ENCODE measurements at places on chromosomes 1 and 21.

DNA sequence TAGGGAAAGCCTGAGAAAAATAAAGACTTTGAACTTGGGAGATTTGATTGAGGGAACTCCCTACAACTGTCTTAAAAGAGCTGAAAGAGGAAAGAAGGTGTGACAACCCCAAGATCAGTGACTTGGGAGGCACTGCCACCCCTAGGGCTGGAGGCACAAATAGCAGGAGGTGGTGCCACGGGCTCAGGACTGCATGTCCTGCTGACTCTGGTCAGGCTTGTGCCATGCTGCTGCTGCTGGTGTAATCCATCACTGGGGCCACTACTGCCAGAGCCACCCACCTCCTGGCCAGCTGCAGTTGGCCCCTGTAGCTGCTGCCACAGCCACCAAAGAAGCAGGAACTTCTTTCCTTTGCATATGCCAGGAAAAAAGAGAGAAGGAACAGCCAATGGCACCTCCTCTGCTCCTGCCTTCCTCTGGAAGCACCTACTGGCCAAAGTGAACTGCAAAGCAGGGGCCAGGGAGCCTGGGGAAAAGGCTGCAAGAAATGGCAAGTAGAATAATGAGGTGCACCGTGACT, 730.3 kb downstream of the PTPRU start:
- no peak for DNase-seq

DNA sequence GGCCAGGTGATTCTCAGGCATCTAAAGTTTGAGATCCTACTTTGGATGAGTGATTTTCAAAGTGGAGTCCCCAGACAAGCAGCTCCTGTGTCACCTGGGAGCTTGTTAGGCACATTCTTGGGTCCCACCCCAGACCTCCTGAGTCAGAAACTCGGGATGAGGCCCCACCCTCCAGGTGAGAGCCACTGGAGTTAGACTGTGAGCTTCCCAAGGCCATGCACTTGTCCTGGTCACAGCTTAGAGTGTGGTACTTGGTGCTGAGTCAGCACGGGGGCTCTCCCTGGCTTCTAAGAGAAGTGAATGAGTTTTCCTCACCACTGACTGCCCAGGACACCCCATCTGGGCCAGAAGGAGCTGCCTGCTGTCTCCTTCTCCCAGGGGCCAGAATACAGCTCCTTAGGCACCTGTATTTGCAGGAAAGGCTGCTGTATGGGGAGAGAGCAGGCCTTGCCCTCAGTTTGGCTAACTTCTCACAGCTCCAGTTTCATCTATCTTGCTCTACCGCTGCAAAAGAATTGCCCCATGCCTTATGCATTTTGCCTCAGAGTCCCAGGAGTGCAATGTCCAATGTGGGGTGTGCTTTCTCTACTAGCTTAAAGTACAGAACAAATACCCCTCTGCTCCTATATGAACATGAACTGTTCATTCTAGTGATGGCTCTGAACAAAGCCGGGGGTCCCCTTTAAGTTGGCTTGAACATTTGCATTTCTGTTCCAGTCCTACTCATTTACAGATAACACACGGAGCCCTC, 98.1 kb downstream of the PSMG1 start:
- DNase-seq, result no peak

DNA sequence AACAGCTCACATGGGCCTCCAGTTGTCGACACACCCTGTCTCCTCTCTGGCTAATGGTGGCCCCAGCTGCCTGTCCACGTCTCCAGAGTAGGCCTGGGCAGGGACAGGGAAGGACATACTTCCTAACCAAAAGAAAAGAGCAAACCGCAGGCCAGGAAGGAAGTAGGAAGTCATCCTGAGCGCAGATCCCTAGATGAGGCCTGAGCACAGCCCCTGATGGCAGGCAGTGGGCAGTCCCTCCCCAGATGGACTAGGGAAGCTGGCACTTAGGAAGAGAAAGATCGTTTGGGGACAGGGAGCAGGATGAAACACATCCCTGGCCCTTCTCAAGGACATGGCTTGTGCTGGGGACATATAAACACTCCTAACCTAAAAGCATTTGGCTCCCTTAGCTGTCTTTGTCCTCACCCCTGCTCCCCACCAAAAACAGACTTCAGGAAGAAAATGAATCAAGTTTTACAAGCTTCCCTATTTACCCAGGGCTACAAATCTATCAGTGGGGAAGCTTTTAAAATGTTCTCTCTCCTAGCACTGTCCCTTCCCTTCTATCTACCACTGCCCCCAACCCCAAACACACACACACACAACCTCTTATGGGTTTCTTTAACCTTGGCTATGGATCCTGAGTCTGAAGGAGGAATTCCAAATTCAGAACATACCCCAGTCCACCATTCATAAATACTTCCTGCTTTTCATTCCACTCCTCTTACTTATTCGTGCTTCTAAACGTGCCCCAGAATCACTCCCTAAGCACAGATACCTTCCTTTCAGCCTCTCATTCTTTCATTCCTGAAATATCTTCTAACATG, 21.1 kb downstream of the SSBP3 start:
- DNase-seq, result no peak

DNA sequence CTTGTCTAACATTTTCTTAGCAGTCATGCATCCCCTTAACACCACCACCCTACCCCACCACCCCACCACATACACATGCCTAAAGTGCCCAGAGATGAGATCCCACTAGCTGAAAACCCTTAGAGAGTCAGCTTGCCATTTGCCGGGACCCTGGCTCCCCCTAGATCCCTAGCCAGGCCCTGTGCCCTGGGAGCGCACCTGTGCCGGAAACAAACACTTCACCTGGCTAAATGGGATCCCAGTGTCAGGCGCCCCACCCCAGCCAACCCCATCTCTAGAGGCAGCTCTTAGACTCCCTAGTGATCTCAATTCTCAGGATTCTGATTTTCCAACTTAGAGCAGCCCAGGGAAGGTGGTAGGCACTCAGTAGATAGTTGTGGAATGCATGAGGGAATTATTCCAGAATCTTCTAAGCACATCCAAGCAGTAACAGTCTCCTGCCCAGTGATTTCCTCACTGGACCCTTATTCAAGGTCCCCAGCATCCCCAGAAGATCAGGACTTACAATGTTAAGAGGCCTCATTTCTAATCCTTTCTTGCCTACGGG, 105.2 kb downstream of the LAMC2 start:
- no peak for DNase-seq

- DNase-seq, result peak; percentile 5
These were observed 23.9 kb downstream of the DNAJC8 start for GRCh38 chr1:28208818-28209441.

DNA sequence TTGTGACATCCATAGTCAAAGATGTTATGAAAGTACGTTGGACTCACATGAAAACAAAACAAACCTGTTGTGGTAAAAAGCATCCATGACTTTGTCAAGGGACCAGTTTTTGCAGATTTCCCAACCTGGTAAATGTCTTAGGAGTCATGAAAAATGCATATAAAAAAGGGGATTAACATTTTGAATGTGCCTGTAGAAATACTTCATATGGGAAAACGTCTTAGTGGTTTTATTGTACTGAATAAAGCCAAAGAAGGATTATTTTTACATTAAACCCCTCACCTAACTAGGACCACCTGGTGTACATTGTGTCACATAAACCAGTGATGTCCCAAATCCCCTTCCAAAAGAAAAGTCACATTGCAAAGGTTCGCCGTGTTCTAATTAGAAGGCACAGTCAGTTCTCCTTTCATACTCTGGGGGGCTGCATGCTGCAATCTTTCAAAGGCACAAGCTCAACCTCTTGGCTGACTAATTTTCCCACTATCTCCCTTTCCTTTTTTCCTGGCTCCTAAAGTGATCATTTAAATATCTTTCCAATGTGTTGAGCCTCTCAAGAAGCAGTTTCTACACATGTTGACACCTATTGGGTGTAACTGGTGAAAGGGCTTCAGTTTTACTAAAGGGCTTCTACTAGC, 119.8 kb upstream of the SPAG17 start:
- no peak for DNase-seq

GRCh38 chr1:72062584-72062983, 219.8 kb downstream of the NEGR1 start:
- no peak for DNase-seq

- DNase-seq, result no peak
These were observed 8.3 kb upstream of the KCNAB2 start for GRCh38 chr1:6037338-6037762.

- DNase-seq, result no peak
These were observed 6.3 kb downstream of the ERG start for GRCh38 chr21:38492007-38492406.

DNA sequence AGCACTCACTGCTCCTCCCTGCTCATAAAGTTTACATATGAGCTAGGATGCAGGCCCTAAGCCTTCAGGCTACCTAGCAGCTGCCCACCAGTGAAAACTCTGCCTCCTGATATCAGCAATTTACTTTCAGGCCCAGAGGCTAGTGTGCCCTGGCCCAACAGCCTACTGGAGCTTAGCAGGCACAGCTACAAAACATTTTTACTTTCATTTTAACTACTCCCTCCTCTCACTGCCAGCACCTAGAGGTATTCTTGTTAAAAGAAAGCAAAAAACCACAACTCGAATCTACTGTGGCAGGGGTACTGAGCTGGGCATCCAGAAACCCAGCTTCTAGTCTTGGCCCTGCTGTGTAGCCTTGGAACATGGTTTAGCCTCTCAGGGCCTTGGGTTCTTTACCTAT, 5.8 kb upstream of the LORICRIN start:
- no peak for DNase-seq

- no peak for DNase-seq
These were observed 138.6 kb downstream of the TIAM1 start for GRCh38 chr21:31205412-31205811.

DNA sequence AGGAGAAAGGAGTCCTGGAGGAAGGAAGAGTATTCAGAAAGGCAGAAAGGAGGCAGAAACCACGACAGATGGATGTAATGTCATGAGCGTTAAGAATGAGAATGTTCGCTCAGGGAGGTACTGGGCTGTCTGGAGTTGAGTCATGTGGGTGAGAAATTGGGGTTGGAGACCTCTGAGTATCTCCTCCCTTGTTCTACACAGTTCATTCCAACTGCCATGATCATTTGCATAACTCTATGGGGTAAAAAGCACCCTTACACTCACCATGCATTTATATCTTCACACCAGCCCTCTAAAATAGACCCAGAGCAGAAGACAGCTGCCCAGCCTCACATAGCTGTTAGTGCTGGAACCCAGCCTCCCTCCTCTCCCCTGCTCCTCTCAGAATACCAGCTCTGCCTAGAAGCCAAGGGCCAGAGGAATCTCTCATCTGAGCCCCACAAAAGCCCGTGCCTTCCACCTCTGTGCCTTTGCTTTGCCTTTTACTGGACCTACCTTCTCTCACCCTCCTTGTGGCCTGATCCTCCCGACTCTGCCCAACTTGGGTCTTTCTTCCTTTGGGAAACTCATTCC, 85.2 kb downstream of the BEND5 start:
- no peak for DNase-seq

- no peak for DNase-seq
These were observed 8.1 kb upstream of the NCF2 start for GRCh38 chr1:183598386-183598785.

DNA sequence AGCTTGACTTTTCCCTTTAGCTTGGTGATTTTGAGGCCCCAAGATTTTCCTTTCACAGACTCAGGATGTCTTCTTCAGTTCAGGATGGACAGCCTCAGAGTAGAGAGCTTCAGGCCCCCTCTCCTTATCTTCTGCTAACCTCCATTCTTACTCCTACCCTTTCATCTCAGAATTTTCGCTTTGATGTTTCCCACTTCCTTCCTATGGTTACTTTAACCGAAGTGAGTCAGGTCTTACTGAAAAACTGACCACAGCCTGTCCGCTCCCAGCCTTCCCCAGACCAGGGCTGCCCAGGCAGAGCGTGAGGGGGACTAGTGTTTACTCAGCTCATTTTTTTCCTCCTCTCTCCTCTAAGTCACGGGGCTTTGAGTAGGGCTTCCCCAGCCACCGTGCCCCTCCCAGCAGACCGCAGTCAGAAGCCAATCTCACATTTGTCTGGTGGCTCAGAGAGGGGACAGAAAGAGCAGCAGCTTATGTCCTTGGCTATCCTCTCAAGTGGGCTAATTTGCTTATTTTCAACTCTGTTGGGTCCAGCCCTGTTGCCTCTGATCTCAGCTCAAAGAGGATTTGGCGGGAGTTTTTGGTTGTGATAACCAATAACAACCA, 4.2 kb upstream of the IL19 start:
- DNase-seq, result peak; percentile 2

Data from NCI-H2029 (cell line).